ENCODE measurements at places on chromosomes 12 and 14. TPM values are rescaled to one million over a fixed set of nuclear protein-coding genes. Genes with fewer than 3 reads are reported as not detected.
A peak's percentile ranks its signal among the peaks of the same experiment; 100 is the strongest.

GRCh38 chr12:28958553-28959195 is 190.4 kb upstream of the FAR2 start:
- DNase-seq: no peak

GPHN gene
- 7.5 TPM for total RNA-seq

ANKRD33 gene
- total RNA-seq: not detected

- DNase-seq: peak; percentile 21
Observed at GRCh38 chr12:42921741-42922504, 332.4 kb upstream of the PRICKLE1 start.

DNA sequence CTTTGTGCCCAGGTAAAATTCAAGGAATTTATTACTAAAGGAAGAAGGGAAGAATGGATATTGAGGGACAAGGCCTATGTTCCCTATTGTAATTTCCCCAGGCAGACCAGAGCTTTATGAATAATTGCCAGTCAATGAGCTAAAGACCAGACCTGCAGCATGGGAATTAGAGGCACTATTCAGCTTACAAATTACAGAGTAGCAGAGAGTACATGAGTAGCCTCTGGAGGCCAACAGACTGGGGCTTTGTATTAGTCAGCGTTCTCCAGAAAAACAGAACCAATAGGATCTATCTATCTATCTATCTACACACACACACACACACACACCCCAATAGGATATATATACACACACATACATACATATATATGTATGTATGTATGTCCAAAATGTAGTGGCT is 120.0 kb upstream of the RPH3A start:
- no peak for DNase-seq
